ENCODE measurements at places on chromosomes 6 and 20. TPM values are rescaled to one million over a fixed set of nuclear protein-coding genes. Genes with fewer than 3 reads are reported as not detected.

- H3K27ac ChIP-seq, result no peak overlapping the region
- no peaks in the 10 kb centered on the region for H3K36me3 ChIP-seq
- H3K4me1 ChIP-seq, result no peaks in the 10 kb centered on the region
- no peak overlapping the region for H3K4me3 ChIP-seq
Measured at GRCh38 chr6:168676552-168677322, 235.8 kb downstream of the SMOC2 start.

DNA sequence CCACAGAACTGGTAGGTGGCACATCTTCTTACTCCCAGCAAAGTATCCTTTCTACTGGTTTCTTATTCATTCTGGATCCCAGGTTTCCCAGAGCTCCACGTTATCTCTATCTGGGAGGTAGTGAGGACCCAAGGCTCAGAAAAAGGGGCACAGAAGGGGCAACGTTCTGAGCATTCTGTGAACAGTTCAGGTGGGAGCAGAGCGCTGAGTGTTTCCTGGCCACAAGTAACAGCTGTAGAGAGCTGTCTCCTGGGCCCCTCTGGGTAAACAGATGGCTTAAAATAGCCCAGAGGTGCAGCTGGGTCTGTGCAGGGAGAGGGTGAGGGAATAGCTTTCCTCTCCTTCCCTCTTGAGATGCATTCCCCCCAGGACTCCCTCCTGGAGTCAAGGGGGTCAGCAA is 2.1 kb downstream of the APOBEC2 start:
- H3K27me3 ChIP-seq, result no peaks in the 10 kb centered on the region
- no peak for DNase-seq
- peaks cover 8% of the 10 kb centered on the region for H3K36me3 ChIP-seq
- H3K4me1 ChIP-seq, result peaks cover 25% of the 10 kb centered on the region
- no peak overlapping the region for H3K4me3 ChIP-seq

Gene TXLNB
- total RNA-seq, result 0.37 TPM

DNA sequence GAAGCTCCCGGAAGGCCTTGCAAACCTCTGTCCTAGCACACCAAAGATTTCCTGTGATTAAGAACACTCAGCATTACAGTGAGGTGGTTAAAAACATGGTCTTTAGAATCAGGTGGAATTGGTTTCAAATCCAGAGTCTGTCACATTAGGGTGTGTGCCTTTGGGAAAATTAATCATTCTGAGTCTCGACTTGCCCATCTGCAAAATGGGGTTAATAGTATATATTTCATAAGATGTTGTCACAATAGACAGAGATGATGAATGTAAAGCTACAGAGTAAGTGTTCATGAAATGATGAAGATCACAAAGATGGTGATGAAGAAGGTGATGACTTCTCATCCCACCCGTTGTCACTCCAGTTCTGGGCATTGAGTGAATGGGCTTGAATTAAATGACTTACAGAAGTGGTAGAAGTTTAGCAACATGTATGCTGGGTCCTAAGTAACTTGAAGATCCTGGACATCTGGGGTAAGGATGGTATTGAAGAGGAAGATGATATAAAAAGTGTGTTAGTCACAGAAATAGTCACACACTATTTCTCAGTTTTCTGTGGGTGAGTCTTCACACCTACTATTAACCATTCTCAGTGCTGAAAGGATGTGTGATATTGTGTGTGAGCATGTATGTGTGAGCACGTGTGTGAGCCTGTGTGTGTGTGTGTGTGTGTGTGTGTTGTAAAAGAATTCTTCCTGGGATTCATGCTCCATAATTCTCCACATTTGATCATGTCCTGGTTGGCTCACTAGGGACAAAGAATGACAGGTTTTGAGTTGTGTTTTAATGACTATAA is 28.0 kb upstream of the NEDD9 start:
- H3K36me3 ChIP-seq, result peaks cover 68% of the 10 kb centered on the region
- peaks cover 68% of the 10 kb centered on the region for H3K4me1 ChIP-seq
- DNase-seq, result no peak

Gene NKAIN4
- not detected for total RNA-seq

- no peak overlapping the region for H3K27ac ChIP-seq
- H3K4me1 ChIP-seq, result peaks cover 25% of the 10 kb centered on the region
- peaks cover 2% of the 10 kb centered on the region for H3K36me3 ChIP-seq
- H3K27me3 ChIP-seq, result peaks cover 18% of the 10 kb centered on the region
- DNase-seq, result no peak
Measured at GRCh38 chr20:24314053-24314452, 155.4 kb upstream of the SYNDIG1 start.

DNA sequence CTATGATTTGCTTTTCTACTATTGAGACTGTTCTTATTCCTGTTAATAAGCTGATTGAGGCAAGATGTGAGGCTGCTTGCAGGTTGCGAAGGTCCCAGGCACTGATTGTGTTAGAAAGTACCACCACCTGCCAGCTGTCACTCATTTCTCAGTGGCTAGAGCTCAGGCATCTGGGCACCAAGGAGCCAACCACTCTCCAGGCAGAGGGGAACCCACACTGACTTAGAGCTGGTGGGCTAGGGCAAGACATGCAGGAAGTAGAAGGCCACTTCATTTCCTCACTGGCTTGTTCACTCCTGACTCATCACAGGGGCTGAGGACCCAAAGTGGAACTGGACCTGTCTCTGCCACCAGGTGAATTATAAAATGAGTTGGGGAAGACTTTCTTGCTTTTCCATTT is 7.8 kb upstream of the DLL1 start:
- H3K27ac ChIP-seq, result no peak overlapping the region
- H3K4me3 ChIP-seq, result no peak overlapping the region
- DNase-seq, result no peak
- H3K4me1 ChIP-seq, result peaks cover 28% of the 10 kb centered on the region
- peaks cover 71% of the 10 kb centered on the region for H3K27me3 ChIP-seq

- H3K27me3 ChIP-seq, result no peaks in the 10 kb centered on the region
- H3K4me3 ChIP-seq, result peak overlapping the region; percentile 89
- H3K4me1 ChIP-seq, result peaks cover 24% of the 10 kb centered on the region
- no peak for DNase-seq
Measured at GRCh38 chr20:25695532-25696370, 902 bp downstream of the ZNF337 start.

- no peak overlapping the region for H3K27ac ChIP-seq
- H3K4me3 ChIP-seq, result no peak overlapping the region
- no peak for DNase-seq
- no peaks in the 10 kb centered on the region for H3K27me3 ChIP-seq
- H3K36me3 ChIP-seq, result no peaks in the 10 kb centered on the region
- H3K4me1 ChIP-seq, result no peaks in the 10 kb centered on the region
Measured at GRCh38 chr20:55741801-55742200, 263.5 kb downstream of the CBLN4 start.

DNA sequence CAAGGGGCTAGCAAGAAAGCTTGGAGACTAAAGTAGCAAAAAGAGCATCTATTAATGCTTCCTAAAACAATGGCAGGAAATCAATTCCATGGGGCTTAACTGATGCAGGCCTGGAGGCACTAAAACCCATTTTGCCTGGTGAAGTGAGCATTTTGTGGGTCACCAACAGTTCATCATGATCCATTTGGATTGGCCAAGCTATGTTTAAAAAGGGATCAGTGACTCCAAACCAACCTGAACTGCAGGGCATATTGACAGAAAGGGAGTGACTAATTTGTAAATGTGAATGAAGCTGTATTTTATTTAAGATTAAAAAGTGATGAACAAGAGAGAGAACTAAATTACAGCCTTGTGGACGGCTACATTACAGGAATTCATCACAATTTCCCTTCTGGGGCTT is 132.0 kb downstream of the PCSK2 start:
- DNase-seq, result no peak
- no peak overlapping the region for H3K4me3 ChIP-seq
- no peaks in the 10 kb centered on the region for H3K36me3 ChIP-seq

GRCh38 chr6:88376768-88377387 is 210.7 kb upstream of the CNR1 start:
- H3K36me3 ChIP-seq, result no peaks in the 10 kb centered on the region
- H3K4me3 ChIP-seq, result no peak overlapping the region
- no peak for DNase-seq
- no peaks in the 10 kb centered on the region for H3K4me1 ChIP-seq
- H3K27me3 ChIP-seq, result no peaks in the 10 kb centered on the region

DNA sequence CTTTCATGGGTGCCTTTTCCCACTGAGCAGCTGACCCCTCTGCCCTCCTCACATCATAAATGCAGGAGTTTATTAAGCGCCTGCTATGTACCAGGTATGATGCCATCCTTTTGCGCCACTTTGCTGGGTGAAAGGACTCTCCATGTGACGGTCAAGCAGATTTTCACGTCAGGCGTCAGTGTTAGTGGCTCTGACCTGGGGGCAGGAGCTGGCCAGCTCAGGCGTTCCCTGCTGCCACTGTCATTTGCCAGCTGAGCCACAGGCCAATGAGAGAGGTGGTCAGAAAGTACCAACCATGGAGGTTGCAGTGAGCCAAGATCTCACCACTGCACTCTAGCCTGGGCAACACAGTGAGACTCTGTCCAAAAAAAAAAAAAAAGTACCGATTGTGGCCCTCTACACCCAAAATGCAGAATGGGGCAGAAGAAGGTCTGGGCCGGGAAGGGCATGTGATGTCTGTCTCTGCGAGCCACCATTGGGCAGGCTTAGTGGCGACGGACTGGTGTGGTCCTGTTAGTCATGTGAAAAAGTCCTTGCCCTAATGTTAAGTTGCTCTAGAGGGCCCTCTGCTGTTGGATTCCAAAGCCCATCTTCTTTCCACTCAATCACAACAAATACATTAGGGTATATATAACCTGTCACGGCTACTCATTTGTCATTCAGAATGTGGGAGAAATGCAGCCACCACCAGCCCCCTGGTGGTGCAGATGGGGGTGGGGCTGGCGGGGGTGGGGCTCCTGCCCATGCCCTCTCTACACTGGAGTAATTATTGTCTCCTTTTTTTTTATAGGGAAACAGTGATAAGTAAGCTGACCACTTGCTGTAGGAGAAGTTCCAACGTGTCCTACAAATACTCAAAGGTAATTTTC is 18.4 kb upstream of the SLC22A1 start:
- no peaks in the 10 kb centered on the region for H3K27me3 ChIP-seq
- peaks cover 24% of the 10 kb centered on the region for H3K4me1 ChIP-seq
- no peak overlapping the region for H3K27ac ChIP-seq

Gene PDYN
- total RNA-seq, result not detected

GRCh38 chr6:138278326-138278725 is 60.0 kb upstream of the PBOV1 start:
- H3K4me1 ChIP-seq, result no peaks in the 10 kb centered on the region
- no peak for DNase-seq
- H3K27ac ChIP-seq, result no peak overlapping the region
- H3K36me3 ChIP-seq, result no peaks in the 10 kb centered on the region
- no peak overlapping the region for H3K4me3 ChIP-seq
- no peaks in the 10 kb centered on the region for H3K27me3 ChIP-seq

Gene SMPD2
- total RNA-seq, result 15.5 TPM

DNA sequence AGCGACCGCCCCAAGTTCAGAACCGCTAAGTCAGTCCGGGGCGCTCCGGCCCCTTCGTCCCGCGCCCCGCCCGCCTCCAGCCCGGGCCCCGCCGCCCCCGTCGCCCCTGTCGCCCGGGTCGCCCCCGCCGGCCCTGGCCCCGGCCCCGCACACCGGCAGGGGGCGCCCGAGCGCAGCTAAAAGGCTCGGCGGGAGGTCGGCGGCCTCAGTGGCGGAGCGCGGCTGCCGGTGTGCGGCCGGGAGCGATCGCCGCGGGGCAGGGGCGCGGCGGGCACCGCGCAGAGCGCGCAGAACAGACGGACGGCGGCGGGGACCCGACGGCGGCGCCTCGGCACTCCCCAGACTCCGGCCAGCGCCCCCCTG is at the start of gene FNDC1:
FNDC1 (plus strand) TSS at position 208 of the 363 bp plus-strand sequence. CDS start 197 bp downstream, outside the sequence.
- peaks cover 77% of the 10 kb centered on the region for H3K27me3 ChIP-seq
- no peak within 1 kb of the TSS for H3K27ac ChIP-seq
- H3K36me3 ChIP-seq, result no peaks in the 10 kb centered on the region
- H3K4me3 ChIP-seq, result peak within 1 kb of the TSS; percentile 53
- peaks cover 13% of the 10 kb centered on the region for H3K4me1 ChIP-seq
- DNase-seq, result peak; percentile 64

GRCh38 chr6:148716811-148717210 is 30.0 kb upstream of the UST start:
- DNase-seq, result no peak
- no peak overlapping the region for H3K4me3 ChIP-seq
- H3K4me1 ChIP-seq, result no peaks in the 10 kb centered on the region
- H3K27ac ChIP-seq, result no peak overlapping the region
- H3K27me3 ChIP-seq, result peaks cover 8% of the 10 kb centered on the region
- H3K36me3 ChIP-seq, result no peaks in the 10 kb centered on the region

GRCh38 chr6:32890831-32891230 is 36.8 kb downstream of the PSMB9 start:
- H3K4me1 ChIP-seq, result peaks cover 11% of the 10 kb centered on the region
- DNase-seq, result no peak
- H3K36me3 ChIP-seq, result peaks cover 3% of the 10 kb centered on the region
- H3K4me3 ChIP-seq, result no peak overlapping the region
- H3K27ac ChIP-seq, result no peak overlapping the region
- H3K27me3 ChIP-seq, result peaks cover 18% of the 10 kb centered on the region

DNA sequence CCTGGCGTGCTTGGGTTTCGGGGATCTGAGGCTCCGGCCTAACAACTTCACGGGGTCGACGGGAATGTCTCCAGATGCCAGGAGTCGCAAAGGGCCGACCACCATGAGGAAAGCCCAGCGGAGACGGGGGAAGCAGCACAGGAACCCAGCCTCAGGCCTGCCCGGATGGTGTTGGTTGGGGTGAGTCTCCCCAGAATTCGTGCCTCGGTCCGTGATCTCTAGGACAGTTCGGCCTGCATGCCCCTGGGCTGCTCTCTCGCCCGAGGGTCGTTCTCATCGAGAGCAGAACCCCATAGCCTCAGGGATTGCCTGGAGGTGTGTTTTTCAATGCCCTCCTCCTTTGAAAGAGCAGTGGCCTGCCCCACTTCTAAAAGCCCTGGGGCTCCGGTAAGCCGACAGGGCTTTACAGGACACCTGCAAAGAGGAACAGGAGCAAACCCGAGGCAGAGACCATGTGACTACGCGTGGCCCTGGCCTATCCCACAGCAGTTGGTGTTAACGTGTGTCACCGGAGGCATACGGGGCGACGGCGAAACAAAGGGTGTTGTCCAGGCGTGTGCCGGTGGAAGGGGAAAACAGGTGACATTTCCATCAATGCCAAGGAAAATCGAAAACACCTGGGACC is 973.1 kb upstream of the DEFB115 start:
- no peak overlapping the region for H3K27ac ChIP-seq
- peaks cover 5% of the 10 kb centered on the region for H3K36me3 ChIP-seq
- H3K4me1 ChIP-seq, result peaks cover 12% of the 10 kb centered on the region
- H3K27me3 ChIP-seq, result no peaks in the 10 kb centered on the region
- peak overlapping the region; percentile 74 for H3K4me3 ChIP-seq
- DNase-seq, result no peak

Gene B3GALT4
- total RNA-seq, result 12.8 TPM
